ENCODE measurements at places on chromosomes 16 and 17. TPM values are rescaled to one million over a fixed set of nuclear protein-coding genes. Genes with fewer than 3 reads are reported as not detected.

The C17orf58 gene
- 5.8 TPM for total RNA-seq

The ZKSCAN2 gene
- total RNA-seq = 6.6 TPM

The CMTM1 gene
- 3.0 TPM for total RNA-seq

The CDH1 gene
- total RNA-seq = 42.7 TPM

The NTN1 gene
- 0.49 TPM for total RNA-seq

DNA sequence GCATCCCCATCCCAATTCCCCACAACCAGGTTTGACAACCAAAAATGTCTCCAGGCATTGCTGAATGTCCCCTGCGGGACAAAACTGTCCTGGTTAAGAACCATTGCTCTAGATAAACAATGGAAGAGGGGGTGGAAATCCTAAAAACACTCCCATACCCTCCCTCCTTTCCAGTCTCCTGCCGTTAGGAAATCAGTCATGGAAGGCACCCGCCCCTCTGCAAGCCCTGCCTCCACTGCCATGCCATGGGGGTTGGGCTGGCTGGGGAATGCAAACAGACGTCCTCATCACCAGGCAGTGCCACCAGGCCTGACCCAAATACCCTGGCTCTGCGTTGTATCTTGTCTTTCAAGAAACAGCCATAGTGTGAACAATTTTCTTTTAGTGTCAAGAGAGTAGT, 57.5 kb downstream of the CYTH1 start:
- no peak for DNase-seq

DNA sequence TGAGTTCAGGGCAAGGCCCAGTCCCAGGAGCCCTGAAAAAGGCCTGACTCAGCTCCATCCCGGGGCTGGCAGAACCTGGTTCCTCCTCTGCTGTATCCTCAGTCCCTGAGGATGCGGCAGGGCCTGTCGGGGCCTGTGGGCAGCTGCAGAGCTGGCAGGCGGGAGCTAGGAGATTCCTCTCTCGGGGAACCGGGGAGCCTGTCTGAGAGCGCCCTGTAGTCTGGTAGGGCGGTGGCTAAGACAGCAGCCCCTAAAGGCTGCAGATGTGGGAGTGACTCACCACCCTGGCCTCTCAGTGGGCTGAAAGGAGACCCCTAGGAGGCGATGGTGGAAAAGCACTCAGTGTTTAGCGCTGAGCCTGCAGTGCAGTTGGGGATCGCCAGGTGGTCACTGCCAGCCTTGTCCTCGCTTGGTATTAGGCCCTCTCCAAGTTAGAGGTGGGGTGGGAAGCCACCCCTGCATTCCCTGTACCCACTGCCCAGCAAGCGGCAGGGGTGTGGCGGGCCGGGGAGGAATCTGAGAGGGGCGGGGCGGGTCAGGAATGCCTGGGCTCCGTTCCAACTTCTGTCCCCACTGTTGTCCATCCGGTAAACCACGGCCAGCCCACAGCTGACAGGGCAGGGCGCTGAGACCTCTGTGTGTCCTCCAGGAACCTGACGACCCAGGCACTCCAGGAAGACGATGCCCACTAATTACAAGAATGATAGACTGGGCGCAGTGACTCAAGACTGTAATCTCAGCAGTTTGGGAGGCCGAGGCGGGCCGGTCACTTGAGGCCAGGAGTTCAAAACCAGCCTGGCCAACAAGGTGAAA, 29.5 kb upstream of the CDH1 start:
- DNase-seq = no peak

DNA sequence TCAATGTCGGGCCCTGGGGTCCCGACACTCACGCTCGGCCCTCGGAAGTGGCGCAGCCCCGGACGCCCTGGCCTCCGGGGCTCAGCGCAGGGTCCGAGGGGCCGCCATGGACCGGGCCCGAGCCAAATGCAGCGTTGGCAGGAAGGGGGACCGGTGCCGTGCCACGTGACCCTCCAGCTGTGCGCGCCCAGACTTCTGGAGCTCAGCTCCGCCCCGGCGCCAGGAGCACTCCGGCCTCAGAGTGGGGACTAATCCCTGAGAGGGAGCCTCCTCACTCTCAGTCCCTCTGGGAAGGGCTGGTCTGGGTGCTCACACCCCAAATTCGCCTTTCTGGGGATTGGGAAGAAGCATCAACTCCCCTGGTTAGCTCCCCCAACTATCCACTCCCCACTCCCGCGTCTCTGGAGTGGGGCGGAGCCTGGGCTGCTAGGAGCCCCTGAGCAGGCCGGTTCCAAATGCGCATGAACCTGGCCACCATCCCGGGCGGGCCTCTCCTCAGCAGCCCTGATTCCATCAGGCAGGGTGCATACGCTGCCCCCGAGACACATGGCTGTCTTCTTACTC, at the start of gene B3GNT9:
B3GNT9 (minus strand) TSS at position 166 of the 564 bp plus-strand sequence. CDS start 513 bp downstream, outside the sequence.
- DNase-seq = no peak

- no peak for DNase-seq
Measured at GRCh38 chr16:15854906-15855703, 1.7 kb downstream of the MYH11 start.

DNA sequence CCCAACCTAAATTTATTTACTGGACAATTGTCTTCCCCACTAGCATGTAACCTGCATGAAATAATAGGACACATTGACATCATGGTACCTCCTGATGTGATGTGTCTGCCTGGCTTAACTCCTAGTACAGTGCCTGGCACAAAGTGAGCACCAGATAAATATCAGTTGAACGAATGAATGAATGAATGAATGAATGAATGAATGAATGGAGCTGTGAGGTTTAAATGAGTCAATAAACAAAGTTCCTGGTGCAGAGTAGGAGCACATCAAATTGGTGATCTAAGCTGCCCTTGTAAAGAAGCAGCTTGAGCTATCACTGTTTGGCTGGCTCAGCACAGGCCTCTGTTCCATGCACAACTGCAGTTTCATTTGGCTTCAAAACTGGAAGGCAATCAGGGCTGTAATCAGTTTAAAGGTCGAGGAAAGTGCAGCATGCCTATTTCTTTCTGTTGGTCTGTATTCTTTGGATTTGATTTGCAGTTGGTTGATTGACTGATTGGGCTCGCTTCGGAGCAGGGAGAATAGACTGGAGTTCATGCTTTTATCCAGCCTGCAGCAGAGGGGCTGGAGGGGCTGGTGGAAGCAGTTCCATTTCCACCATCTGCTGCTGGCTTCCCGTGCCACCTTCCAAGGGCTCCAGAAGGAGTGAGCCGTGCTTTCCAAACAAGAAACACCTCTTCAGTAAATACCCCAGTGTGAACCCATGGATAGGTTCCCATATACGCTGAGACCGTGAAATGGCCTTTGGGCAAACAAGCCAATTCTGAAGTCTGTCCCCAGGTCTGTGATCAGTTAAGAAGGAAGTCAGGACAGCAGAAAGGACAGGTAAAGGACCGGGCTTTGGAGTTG, 54.6 kb downstream of the GPRC5B start:
- no peak for DNase-seq

- no peak for DNase-seq
Measured at GRCh38 chr17:77119668-77120301, 21.0 kb upstream of the SEC14L1 start.

DNA sequence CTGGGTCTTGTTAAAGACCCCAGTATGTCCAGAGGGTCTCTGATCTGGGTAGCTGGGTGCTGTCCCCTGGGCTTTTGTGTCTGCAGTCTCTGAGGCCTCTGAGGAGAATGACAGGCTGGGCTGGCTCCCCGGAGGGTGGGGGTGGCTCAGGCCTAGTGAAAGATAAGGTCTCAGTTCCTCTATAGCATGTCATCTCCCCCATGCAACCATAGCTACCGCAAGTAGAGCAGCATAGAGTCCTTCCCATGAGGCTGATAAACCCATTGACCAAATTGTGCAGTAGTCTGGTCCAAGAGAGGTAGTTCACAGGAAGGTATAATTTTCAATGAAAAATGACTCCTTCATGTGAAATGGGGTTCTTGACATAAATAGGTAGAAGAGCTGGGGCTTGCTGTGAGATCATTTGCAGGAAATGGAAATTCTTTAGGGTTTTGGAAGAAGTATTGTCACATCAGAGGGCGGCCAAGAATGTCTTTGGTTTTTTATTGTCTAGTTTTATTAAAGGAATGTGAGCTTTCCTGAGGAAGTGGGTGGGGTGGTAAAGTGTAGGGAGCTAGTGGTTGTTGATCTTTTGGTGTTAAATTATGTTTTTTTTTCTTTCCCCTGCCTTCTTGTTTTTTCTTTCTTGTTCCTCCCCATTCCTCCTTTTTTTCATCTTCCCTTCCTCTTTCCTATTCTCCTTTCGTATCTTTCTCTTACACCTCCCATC, 21.0 kb downstream of the SLC7A6OS start:
- peak; percentile 77 for DNase-seq

DNA sequence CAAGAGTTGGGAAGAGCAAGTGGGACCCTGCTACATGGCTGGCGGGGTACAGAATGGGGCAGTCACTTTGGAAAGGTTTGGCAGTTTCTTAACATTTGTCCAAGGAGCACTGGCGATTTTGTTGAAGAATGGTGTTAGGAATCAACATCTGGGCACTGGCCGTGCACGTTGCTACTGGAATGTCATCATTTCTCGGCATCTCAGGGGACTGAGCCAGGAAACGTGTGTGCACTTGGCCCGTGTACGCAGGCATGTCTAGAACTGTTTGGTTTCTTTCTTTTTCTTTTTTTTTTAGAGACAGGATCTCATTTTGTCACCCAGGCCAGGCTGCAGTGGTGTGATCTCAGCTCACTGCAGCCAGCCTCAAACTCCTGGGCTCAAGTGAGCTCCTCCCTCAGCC, 17.3 kb upstream of the FOXK2 start:
- DNase-seq = no peak

GRCh38 chr16:83956336-83957289, 3.6 kb downstream of the OSGIN1 start:
- peak; percentile 5 for DNase-seq

DNA sequence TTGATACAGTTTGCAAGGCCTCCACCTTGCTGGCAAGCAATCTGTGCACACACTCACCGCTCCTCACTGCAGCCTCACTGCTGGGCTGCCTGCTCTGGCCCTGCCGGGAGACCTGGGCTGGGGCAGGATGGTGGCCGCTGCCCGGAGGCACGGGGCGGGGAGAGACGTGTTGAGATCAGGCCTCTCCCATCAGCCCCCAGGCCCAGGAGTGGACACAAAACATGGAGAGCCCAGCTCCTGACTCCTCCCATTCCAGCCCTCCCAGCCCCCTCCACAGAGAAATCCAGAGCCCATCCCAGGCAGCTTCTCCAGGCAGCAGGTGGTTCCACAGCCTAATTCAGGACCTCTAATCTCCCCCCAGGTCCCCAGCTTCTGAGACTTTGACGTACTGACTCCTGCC, 23.1 kb upstream of the RPL38 start:
- no peak for DNase-seq

- no peak for DNase-seq
Measured at GRCh38 chr16:86723689-86724088, 145.3 kb downstream of the FOXL1 start.

GRCh38 chr16:67555795-67556212, 6.5 kb upstream of the CTCF start:
- no peak for DNase-seq

DNA sequence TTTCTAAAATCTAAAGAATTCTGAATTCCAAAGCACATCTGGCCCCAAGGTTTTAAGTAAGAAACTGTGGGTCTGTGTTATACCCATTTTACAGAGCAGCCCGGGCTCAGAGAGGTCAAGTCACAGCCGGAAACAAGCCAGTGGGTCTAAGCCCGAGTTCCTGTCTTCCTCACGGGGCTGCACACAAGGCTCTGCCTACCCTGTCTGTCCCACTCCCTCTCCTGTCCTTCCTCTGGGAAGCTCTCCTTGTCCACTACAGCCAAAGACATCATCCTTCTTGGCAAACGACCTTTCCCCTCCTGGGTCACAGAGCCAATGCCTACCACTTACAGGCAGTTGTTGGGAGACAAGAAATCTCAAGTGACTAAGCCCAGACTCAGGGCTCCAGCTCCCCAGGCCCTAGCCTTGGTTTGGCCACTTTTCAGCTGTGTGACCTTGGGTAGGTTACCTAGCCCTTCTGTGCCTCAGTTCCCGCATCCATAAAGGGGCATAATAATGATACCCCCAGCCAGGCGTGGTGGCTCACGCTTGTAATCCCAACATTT, 55.6 kb upstream of the MAP3K14 start:
- DNase-seq = no peak

DNA sequence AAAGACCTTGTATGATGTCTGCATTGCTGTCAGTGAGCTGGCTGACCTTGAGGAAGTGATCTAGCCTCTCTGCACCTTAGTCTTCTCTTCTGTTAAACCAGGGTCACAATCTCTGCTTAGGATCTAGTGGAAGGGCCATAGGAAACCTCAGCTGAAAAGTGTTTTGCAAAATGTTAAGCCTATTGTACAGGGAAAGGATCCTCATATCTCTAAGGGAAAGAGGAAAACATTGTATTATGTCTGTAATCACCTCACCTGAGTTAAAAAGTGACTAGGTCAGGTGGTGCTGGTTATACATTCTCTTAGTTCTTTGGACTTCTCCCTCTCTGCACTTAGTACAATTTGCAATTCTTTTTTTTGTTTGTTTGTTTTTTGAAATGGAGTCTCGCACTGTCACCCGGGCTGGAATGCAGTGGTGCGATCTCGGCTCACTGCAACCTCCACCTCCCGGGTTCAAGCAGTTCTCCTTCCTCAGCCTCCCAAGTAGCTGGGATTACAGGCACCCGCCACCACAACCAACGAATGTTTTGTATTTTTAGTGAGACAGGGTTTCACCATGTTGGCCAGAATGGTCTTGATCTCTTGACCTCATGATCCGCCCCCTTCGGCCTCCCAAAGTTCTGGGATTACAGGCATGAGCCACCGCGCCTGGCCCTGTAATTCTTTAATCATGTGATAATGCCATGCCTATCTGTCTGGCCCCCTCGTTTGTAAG, 2.0 kb upstream of the SEPHS2 start:
- DNase-seq = no peak

- no peak for DNase-seq
Measured at GRCh38 chr16:83924686-83925085, 25.8 kb downstream of the MLYCD start.

DNA sequence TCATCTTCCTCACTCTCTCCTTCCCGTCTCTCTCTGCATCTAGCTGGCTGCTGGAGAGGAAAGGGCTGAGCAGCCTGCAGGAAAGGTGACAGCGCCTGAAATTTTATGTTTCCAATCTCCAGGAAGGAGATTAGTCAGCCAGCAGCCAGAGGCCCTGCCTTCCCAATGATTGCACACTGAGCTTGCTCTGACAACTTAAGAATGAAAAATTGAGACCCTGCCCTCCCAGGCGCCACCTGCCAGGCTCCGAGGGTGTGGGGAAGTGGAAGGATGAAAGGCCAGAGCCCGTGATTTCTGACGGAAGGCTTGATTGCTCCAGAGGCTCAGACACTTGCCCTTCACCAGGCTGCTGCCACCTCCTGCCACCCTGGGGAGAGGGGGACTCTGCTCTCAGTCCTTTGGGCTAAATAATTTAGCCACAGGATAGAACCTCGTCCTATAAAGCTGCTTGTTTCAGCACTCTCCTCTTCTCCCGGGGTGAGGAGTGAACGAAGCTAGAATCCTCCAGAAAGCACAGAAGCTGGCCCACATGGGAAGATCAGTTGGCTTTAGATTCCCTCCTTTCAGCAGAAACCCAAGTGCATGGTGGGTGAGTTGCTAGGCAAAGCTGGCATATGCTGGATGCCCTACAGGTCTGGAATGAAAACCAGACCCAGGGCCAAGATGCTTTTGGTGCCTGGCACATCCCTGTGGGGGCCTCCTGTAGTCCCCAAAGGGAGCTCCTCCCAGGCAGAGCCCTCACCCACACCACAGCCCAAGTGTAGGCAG, 33.5 kb downstream of the GRIN2C start:
- no peak for DNase-seq

Data from GM12878 (cell line).